ENCODE measurements at places on chromosomes 12 and 14.
A peak's percentile ranks its signal among the peaks of the same experiment; 100 is the strongest.

DNA sequence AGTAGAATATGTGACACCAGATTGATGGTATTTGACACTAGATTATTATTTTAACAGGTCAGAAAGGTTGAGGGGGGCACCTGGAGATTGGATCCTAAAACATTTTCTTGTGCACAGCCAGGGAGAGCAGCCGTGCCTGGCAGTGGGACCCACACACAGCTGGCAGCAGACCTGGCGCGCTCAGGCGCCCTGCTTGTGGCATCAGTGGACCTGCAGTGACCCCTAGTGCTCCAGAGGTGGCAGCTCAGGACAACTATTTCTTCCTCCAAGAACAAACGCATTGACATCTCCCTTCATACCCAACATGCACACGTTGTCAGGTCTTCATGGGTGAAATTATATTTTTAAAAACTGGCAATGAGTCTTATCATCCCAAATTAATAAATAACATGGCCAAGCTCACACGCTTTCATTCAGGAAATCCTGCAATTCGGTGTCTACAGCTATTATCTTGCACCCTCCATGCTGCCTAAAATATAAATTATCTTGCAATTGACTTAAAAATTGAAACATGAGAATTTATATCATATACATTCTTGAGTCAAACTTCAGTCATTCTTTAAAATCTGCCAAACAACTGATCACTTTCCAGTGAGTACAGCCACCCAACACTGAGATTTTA, 7.7 kb upstream of the TMEM132D start:
- DNase-seq = peak; percentile 74

DNA sequence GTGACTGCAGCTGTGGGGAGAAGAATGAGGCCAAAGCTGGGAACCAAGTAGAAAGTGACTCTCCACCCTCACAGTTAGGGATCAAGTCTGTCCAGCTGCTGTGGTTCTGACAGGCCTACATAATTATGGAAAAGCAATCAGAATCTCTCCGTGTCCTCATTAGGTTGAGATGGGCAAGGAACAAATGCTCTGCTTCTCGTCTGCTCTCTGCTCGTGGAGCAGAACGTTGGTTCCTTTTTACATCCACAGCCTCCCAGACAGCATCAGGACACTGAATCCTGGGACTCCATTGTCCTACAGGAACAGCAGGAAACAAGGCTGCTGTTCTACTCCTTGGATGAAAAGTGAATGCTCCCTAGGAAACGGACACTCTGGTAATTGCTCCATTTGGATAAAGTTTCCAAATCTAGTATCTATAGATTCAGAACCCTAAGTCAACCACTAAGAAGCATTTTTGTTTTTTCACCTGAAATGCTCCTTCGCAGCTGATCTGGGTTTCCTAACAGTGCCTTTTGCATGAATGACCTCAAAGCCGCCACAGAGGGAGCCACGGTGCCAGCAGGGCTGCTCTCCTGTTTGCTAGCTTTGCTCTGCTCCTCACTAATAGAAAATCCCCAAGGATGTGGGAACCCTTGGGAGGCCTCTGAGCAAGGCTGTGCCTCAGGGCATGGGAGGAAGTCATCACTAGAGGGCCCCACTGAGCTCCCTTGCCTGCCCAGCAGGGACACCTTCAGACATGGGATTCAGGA, 102.0 kb downstream of the EGLN3 start:
- peak; percentile 83 for DNase-seq

GRCh38 chr14:85530626-85531025, 682 bp downstream of the FLRT2 start:
- peak; percentile 10 for DNase-seq

DNA sequence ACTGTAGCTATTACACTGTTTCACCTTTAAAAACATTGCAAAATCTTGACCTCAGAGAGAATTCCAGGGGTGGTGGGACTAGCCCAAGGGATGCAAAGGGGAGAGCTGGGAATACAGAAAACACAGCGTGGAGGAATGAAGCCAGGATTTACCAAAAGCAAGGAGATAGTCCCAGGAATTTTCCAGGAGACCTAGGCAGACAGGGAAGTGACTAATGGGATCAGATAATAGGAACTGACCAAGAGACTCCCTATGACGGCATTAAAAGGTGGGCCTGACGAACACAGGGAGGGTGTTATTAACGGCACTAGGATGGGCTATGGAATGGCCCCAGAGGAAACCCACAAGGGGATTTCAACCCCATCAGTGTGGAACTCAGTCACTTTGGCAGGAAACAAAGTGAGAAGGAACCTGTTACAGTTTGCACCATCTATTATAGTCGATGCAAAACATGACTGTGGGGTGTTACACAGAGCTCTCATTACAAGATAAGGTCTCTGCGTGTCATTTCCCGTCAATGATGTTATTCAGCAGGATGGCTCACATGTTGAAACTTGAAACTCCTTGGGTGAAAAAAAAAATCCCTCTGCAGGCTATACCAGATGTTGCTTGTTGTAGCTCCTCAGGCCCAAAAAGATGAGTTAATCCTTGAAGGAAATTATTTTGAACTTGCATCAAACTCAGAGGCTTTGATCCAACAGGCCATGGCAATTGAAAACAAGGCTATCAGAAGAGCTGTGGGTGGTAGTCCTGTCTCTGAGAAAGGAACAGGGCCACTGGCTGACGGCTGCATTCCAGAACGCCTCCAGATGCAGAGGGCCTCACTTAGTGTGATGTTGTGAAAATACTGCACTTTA, 58.7 kb downstream of the DRAM1 start:
- peak; percentile 25 for DNase-seq

- DNase-seq = no peak
Observed at GRCh38 chr14:69519204-69520100, 34.9 kb downstream of the PLEKHD1 start.

DNA sequence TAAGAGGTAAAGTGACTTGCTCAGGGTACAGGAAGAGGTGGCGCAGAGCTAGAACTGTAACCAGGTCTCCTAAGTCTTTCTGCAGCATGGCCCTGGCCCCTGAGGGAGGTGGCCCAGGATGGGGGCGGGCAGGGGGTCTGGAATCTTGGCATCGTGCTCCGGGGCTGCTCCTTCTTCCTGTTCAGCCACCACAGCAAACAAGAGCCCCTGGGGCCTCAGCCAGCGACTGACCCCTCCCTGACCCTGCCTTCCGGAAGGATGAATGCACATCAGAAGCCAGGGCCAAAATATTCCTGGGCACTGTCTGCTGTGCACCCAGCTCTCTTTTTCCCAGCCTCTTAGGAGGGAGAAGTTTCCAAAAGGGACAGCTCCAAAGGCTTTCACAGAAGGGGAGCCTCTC, 242.8 kb downstream of the DPF3 start:
- no peak for DNase-seq

DNA sequence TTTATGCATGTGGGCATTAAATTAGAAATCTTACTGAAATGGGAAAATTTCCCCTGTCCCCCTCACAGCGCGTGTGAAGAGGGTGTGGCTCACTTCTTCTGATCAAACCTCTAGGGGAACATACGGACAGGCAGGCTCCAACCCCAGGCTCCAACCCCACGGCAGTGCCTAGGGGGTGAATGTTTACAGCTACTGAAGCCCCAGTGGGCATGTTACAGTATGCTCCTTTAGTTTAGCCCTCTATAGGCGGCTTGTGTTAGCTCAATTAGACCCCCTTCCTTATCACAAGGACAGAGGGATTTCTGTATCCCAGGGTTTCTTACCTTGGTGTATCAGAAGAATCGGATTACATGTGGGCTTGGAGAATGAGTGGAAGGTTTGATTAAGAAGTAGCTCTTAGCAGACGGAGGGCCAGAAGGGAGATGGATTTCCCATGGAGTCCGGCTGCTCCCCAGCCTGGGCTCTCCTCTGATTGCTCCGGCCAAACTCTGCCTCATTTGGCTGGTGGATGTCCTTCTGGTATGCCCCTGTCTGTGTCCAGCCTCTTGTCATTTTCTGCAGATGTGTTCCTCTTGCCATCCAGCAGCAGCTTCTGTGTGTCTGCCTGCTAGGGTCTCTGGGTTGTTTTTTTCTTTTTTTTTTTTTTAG, 223.7 kb downstream of the TMTC2 start:
- DNase-seq = peak; percentile 10

DNA sequence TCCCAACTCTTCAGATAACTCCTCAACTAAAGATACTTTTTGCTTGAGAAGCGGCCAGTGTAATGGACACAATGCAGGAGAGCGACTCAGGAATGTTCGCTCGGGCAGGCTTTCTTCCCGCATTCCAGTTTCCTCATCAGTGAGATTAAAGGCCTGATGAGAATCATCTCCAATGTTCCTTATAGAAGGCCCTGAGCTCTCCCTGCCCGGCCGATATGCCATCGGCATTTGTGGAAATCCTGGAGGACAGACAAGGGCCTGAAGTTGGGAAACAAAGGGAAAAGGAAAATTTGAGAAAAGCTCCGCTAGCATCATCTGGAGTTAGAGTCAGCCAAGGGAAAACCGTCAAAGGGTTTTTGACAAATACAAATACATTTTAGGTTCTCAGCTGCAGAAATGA, 38.0 kb upstream of the FOXN3 start:
- no peak for DNase-seq

GRCh38 chr12:78248321-78248720, 417.6 kb downstream of the NAV3 start:
- no peak for DNase-seq

- DNase-seq = no peak
Observed at GRCh38 chr14:74427651-74428050, 1.6 kb upstream of the SYNDIG1L start.

GRCh38 chr14:71497645-71498086, 434.6 kb upstream of the RGS6 start:
- no peak for DNase-seq

DNA sequence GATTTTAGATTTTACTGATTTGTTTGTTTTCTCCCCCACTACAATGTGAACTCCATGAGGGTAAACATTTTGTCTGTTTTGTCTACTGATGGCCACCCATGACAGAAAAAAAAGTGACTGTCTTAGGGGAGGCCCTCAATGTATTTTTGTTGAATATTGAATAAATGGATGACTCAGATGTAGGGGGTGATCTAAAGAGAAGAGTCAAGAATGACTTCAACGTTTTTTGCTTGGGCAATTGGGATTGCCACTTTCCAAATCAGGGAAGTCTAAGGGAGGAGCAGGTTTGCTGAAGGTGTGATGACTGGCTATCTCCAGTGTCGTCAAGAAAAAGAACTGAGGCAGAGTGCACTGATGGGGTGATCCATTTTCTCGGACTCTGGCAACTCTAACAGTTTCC, 10.7 kb upstream of the PHC1 start:
- no peak for DNase-seq

DNA sequence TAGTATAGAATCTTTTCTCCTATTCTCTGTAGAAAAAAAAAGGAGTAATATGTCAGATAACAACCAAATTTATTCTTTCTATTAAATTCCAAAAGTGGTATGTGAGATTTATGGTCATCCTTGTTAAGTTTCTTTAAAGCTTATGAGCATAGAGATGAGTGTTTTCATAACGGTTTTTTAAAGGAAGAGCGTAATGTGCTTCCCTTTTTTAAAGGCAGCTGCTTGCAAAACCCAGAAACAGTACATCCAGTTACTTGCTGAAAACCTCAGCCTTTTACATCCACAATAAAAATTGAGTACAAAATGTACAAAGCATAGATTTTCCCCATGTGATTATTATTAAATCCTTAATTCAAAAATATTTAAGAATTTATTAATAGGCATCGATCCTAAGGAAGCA, 53.6 kb upstream of the CD163 start:
- no peak for DNase-seq

GRCh38 chr12:19891936-19892591, 452.8 kb downstream of the AEBP2 start:
- no peak for DNase-seq

DNA sequence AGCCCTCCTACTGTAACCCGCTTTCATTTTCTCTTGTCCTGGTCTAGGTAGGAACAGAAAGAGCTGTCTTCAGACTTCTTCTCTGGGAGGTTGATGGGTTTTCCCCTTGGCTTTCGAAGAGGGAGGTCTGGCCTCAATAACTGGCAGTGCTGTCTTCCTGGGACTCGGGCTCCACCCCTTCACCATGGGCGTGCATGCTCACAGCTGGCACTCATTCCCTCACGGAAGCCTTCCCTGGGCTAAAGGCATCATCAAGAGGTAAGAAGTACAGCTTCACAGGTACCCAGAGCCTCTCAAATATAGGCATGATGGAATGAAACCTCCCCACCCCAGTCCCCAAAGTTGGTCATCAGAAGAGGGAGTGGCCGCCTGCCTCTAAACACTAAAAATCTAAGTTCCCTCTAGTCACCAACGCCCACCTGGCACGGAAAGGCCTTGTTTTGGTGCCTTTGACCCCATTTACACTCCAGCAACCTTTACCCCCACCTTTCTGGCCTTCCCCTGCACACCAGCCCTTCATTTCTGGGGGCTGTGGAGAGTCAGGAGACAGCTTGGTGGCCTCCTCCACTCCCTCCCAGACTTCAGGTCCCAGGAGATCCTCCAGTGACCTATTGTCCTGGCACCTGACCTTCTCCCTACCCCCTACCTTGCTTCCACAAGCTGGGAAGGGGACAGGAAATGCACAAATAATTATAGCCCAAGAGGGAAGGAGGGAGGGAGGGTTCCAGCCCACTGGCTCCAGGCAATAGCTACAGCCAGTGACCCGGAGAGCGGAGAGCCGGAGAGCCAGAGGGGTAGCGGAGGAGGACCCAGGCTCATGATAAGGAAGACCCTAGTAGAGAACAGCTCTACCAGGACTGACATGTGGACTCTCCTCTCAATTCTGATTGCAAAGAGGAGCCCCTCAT, 2.8 kb downstream of the RAPGEF3 start:
- no peak for DNase-seq

DNA sequence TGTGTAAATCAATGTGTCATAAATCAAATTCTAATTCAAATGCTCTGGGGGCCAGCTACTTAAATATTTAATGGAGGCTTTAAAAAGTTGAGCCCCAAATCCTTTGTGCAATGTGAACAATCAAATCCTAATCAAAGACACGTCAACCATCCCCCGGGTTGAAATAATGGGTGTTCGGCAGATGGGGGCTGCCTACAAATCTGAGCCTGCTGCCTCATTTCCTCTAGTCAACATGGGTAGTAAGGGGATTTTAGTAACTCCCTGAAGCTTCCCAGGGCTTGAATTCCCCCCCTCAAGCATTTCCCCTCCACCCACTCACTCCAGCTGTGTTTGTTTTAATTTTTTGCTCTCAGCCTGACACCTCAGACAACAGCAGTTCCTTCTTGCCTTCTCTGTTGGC, 37.8 kb downstream of the SRRM4 start:
- DNase-seq = no peak

GRCh38 chr12:1422604-1423315, 171.6 kb downstream of the FBXL14 start:
- no peak for DNase-seq

GRCh38 chr14:96991226-96991625, 194.0 kb downstream of the VRK1 start:
- DNase-seq = no peak

- no peak for DNase-seq
Observed at GRCh38 chr12:121590476-121591143, 9.8 kb upstream of the KDM2B start.

Measured in SK-N-DZ (cell line).